ENCODE measurements at places on chromosomes 7 and 10.
A peak's percentile ranks its signal among the peaks of the same experiment; 100 is the strongest.

GRCh38 chr7:151226875-151227782 is at the start of gene ABCF2:
Gene ABCF2, minus strand, starts transcription at chr7:151227205. Its CDS starts 747 bp downstream, at chr7:151226458.
- peak; percentile 100 for DNase-seq

GRCh38 chr7:11233871-11234270 is 260.2 kb downstream of the PHF14 start:
- DNase-seq: no peak

DNA sequence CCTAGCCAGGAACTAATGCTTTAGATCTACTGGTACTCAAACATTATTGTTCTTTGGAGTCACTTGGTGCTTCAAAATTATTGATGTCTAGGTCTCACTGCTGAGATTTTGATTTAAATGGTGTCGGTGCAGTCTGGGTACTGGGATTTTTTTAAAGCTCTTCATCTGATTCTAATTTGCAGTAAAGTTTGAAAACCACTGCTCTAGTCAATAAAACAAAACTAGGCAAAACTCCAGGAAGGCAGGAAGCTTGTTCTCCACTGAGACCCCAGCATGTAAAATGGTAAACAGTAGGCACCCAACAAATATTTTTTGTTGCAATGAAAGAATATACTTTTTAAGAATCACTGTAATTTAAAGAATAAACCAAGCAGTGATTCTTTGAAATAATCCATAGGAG is 49.7 kb downstream of the ADD3 start:
- peak; percentile 48 for DNase-seq

- no peak for DNase-seq
Measured at GRCh38 chr10:70732569-70732968, 52.6 kb downstream of the TBATA start.

GRCh38 chr7:133359449-133359848 is 106.6 kb downstream of the EXOC4 start:
- DNase-seq: peak; percentile 26

- no peak for DNase-seq
Measured at GRCh38 chr10:14184841-14185315, 145.8 kb downstream of the FRMD4A start.

DNA sequence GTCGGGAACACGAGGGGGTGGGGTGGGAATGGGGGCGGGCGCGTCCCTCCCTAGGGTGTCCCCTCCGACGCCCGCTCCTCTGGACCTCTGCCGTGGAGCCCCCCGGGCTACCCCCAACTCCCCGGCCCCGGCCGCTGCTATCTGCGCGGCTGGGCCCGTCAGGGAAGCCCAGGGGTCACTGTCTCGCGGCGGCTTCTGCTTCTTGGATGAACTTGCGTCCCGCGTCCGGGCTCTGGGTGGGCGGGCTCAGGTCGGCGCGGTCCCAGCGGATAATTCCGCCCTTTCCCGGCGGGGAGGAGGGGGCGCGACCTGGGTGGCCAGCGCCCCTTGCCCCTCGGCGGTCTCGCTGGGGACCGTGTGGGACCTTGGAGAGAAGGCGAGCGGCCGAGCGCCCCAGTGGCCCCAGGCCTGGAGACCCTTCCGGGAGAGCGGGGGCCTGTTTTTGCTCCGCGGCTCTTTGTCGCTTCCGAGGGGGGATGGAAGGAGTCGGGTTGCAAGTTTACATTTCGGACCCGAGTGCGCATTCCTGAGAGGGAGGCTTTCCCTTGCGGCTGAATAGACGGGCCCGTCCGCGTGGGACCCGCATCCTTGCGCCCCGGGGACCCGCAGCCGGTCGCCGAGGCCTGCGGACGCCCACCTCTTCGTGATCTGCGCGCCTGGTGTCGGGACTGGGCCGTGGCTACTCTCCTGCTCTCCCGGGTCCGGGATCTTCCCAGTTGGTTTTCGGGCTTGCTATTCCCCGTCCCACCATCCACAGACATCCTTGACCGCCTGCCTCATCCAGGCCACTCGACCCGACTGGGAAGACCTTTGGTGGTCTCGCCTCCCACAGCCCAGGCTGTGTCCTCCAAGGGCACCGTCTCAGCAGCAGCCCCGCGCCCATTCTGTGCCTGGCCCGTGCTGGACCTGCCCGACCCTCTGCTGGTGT is 812 bp downstream of the DOCK1 start:
- DNase-seq: peak; percentile 69

GRCh38 chr10:49162761-49163310 is 25.4 kb downstream of the TMEM273 start:
- DNase-seq: no peak

- DNase-seq: peak; percentile 39
Measured at GRCh38 chr7:128203710-128204214, 37.3 kb upstream of the LEP start.

DNA sequence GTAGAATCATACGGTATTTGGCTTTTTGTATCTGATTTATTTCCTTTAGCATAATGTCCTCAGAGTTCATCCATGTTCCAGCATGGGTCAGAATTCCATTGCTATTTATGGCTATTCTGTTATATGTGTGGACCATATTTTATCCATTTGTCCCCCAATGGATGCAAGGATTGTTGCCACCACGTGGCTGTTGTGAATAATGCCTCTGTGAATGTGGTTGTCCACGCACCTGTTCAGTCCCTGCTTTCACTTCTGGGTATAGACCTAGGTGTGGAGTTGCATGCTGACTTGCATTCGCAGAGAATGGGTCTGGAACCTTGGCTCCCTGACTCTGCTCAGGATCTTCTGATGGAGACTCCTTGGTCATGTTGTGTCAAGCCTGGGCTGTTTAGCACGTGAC is 199.9 kb downstream of the CAMK1D start:
- DNase-seq: no peak

DNA sequence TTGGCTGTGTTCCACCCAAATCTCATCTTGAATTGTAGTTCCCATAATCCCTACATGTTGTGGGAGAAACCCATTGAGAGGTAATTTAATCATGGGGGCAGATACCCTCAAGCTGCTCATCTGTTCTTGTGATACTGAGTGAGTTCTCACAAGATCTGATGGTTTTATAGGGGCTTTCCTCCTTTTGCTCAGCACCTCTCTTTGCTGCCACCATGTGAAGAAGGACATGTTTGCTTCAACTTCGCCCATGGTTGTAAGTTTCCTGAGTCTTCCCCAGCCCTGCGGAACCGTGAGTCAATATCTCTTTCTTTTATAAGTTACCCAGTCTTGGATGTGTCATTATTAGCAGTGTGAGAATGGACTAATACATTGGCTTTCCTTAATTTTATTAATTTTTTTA is 527.8 kb downstream of the MDFIC start:
- no peak for DNase-seq

DNA sequence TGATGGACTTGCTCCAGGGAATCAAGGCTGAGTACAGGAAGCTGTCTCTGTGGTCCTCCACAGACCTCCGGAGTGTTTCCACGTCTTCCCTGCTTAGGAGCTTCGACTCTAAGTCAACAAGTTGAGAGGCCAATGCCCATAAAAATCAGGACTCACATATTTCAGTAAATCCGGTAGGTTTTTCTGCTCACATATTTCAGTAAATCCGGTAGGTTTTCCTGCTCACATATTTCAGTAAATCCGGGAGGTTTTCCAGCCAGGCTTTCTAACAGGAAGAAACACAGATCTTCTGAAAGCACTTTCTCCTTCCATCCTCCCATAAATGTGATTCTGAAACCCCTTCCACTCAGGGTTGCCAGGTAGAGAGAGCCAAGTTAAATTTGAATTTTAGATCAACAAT is 340.1 kb upstream of the SHH start:
- no peak for DNase-seq

DNA sequence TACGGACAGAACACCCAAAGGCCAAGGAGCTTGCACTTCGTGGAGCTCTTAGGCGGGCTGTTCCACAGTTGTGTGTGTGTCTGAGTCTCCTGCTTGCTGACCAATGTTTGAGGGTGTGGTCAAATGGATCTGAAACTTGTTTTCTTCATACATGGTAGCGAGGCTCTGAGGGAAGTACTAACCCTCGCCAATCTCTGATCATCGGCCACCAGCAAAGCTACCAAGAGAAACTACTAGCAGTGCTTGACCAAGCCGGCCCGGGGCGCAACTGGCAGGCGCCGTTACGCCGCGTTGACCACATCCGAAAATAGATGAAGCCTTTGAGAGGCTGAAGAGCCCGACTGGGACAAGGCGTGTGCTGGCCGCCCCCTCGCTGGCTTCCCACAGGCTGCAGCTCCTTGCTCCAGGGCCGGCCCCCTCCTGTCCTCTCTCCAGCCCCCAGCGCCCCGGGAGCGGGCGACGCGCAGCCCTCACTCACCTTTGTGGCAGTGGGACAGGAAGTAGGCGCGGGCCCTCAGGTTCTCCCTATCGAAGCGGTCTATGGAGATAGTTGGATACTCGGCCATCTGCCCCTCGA is 384 bp downstream of the DCLRE1C start:
- peak; percentile 83 for DNase-seq

GRCh38 chr7:2040201-2040892 is 192.4 kb downstream of the MAD1L1 start:
- no peak for DNase-seq

- DNase-seq: no peak
Measured at GRCh38 chr7:77830649-77831355, 32.2 kb downstream of the PHTF2 start.

GRCh38 chr7:101869901-101870290 is 52.5 kb downstream of the CUX1 start:
- DNase-seq: no peak

- DNase-seq: peak; percentile 48
Measured at GRCh38 chr7:139118234-139118804, 8.8 kb upstream of the ZC3HAV1 start.

- DNase-seq: no peak
Measured at GRCh38 chr10:130040351-130040750, 70.3 kb downstream of the C10orf143 start.

DNA sequence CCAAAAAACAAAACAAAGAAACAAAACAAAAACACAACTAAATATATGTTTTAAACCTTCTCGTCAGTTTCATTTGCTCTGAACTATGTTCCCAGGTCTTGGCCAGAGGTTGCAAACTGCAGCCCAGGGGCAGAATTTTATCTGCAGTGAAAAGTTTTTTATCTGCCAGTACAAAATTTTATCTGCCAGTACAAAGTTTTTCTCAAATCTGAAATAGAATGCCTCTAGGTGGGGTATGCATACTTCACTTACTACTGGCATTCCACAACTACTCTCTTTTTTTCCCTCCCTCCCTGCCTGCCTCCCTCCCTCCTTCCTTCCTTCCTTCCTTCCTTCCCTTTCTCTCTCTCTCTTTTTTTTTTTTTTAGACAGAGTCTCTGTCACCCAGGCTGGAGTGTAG is 9.4 kb upstream of the CLDN3 start:
- peak; percentile 38 for DNase-seq

DNA sequence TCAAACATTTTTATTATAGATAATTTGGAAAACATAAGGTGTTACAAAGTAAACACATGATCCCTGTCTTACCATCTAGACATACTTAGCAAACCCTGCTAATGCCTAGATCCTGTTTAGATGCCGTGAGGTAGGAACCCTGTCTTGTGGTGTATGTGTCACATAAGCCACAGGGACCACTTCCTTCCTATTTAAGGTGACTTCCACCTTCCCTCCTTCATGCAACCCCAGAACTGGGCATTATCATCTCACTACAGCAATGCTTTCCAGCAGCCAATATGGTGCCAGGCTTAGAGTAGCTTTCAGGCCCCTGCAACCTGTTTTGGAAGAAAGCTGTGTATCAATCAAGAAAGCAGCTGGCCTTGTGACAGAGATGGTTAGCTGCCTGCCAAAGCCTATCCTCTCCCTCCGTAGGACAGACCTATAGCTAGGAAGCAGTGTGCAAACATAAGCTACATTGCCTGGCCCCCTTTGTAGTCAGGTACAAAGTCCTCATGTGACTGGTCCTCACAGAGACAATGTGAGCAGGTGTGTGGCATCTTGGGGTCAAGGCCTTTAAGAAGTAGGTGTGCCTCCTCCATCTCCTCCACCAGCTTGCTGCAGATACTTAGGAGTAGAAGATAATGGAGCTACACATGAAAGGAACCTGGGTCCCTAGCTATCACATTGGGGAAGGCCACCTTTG is 146.8 kb downstream of the SPAG6 start:
- no peak for DNase-seq

DNA sequence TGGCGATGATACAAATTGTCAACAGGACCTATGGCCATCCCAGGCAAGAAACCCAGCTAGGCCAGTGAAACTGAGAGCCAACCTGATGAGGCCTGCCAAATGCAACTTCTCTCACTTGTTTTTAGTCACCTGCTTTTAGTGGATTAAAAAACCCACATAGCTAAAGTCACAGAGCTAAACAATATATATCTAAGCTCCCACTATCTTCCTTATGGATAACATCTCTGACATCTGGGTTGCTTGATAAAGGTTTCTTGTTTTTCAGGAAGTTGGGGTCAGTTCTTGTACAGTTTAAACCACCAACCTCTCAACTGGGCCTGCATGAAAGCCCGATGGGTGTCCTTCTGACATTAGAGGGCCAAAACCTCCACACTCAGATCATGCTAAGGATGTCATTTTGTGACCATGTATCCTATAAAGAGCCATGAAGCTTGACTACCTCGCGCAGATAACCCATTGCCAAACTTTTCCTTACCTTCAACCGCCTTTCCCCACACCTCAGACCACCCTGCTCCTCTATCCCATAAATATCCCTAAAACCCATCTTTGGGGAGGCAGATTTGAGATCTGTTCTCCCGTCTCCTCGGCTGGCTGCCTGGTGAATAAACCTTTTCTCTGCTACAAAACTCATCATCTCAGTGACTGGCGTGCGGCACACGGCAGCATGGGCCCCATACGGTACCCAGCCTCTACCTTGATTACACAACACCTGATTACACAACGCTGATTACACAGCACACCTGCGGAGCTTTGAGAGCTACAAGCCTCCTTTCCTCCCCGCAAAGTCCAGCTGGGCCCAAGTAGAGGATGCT is 797 bp upstream of the STMP1 start:
- DNase-seq: no peak

GRCh38 chr7:51591223-51591622 is 274.6 kb upstream of the COBL start:
- DNase-seq: no peak

DNA sequence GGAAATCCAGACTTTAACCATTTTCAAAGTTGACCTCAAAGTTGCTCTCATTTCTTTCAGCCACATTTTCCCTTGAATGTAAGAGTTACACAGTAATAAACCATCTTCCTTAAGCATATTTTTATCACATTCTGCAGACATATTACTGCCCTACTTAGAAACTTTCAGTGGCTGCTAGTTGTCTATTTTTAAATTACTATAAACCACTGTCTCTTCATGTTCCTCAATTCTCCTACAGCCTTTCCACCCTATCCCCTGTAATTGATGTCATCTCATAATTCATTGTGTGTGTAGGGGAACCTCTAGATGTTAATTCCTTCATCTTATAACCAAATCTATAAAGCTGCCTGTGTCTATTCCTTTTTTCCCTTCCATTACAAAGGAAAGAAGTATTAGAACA is 78.1 kb upstream of the STRIP2 start:
- no peak for DNase-seq

GRCh38 chr7:116573541-116573940 is 48.7 kb downstream of the CAV1 start:
- DNase-seq: no peak

DNA sequence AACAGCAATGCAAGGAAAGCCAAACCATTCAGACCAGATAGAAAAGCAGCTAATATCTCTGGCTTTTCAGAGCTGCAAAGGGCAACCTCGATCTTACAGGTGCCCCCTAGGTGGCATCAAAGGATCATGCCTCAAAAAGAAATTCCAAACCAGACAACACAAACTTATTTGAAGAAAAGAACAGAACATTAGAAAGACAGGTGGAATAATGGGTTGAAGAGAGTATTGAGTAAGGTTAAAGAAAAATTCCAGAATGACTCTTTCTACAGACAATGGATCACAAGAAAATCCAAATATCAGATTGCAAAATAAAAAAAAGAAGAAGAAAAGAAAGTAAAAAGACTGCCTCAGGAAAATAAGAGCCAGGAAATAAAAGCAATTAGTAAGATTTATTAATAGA is 213.7 kb downstream of the ELMO1 start:
- DNase-seq: peak; percentile 24
